ENCODE measurements at places on chromosomes 11 and 22.

DNA sequence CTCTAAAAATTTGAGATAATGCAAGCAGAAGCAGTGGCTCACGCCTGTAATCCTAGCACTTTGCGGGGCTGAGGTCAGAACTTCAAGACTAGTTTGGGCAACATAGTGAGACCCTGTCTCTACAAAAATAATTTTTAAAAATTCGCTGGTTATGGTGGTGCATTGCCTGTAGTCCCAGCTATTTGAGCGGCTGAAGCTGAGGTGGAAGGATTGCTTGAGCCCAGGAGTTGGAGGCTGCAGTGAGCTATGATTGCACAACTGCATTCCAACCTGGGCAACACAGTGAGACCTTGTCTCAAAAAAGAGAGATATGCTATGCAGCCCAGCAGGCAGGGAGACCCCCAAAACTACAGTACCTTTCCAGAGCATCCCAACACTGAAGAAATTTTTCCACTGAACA lies 2.3 kb downstream of the CTSC start:
- H3K36me3 ChIP-seq = peaks cover 54% of the 10 kb centered on the region
- H3K4me1 ChIP-seq = peaks cover 55% of the 10 kb centered on the region
- no peaks in the 10 kb centered on the region for H3K27me3 ChIP-seq
- H3K27ac ChIP-seq = peak overlapping the region; percentile 43
- DNase-seq = no peak

DNA sequence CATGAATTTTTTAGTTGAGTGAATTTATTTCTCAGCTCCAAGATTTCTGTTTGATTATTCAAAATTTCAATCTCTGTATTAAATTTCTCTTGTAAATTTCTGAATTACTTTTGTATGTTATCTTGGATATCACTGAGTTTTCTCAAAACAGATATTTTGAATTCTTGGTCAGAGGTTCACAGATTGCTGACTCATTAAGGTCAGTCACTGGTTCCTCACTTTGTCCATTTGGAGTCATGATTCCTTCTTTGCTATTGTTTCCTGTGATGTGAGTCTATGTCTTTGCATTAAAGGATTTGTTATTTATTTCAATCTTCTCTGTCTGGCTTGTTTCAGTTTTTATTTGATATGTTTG lies 10.2 kb upstream of the IL17RA start:
- no peak overlapping the region for H3K27ac ChIP-seq
- H3K4me1 ChIP-seq = peaks cover 23% of the 10 kb centered on the region
- DNase-seq = no peak
- no peak overlapping the region for H3K4me3 ChIP-seq

GRCh38 chr22:36343720-36344105 lies 44.1 kb downstream of the MYH9 start:
- no peak for DNase-seq
- H3K27me3 ChIP-seq = no peaks in the 10 kb centered on the region
- H3K36me3 ChIP-seq = peaks cover 79% of the 10 kb centered on the region
- H3K4me1 ChIP-seq = peaks cover 66% of the 10 kb centered on the region

DNA sequence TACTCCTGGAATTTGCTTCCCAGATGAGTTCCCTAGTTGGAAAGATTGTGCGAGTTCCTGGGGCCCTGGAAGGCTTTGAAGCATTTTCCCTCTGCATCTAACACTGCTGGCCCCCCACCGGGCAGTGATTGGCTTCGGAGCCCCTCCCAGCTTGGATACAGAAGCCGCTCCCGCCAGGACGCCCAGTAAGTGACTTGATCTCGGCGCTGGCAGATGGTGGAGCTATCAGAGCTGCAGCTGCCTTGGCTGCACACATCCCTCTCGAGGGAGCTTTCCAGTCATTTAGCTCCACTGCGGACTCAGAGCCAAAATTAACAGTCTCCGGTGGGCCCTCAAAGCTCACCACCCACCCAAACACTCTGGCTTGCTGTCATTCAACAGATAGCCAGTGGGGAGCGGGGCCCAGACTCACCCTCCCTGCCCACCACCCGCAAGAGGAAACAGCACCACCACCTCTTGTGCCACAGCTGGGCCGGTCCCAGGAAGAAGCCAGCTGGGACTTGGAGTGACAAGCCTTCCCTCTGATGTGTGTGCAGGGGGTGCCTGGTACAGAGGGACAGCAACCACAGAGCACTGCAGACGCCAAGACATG lies 162.3 kb downstream of the TRIM29 start:
- no peak overlapping the region for H3K27ac ChIP-seq
- H3K27me3 ChIP-seq = no peaks in the 10 kb centered on the region
- H3K4me3 ChIP-seq = no peak overlapping the region
- H3K36me3 ChIP-seq = no peaks in the 10 kb centered on the region

DNA sequence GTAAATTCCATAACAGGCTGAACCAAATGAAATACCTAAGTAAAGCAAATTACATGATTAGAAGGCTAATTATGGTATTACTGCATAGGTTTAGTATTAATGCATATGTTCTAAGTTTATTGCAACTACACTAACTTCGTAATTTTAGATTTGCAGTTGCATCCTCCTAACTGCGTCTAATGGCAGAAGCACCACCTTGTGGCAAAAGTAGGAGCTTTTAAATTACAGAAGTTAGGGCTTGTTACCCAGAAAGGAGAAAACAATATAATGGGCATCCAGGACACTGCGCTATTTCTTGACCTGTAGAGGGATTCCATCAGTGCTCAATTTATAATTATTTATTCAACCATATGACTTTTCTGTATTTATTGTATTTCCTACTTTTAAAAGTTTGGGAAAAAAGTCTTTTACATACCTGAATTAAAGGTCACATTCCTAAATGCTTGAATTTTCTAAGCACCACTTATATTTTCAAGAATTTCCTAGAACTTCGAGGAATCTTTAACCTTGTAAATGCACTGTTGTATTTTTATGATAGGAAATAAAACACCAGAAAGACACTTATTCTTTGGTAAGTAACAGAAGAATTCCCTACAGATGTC lies 16.3 kb upstream of the GPR83 start:
- H3K27me3 ChIP-seq = no peaks in the 10 kb centered on the region
- peaks cover 36% of the 10 kb centered on the region for H3K36me3 ChIP-seq
- no peak overlapping the region for H3K4me3 ChIP-seq

DNA sequence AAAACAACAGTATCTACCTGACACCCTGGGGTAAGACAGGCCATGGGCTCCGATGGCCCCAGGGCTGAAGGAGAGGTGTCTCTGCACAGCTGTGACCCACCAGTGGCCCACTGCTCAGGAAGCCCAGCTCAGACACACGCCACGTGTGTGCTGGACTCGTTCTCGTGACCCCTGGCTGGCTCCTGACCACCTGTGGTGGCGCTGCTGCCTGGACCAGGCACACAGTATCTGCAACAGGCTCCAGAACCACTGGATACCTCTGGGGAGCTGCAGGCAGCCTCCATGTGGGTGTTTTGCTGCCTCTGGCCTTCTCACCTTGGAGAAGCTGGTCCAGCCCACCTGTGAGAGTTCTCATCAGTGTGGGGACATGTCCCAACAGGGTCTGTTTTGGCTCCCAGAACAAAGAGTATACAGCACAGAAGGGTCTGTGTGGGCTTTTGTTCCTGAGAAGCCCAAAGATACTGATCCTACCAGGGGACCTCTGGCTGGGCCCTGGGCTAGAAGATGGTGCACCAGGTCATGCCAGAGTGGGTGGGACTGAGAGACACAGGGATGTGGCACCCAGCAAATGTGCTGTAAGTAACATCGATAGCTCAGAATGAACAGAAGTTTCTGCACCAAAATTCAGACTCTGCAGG lies 21.7 kb upstream of the SERPIND1 start:
- H3K27me3 ChIP-seq = no peaks in the 10 kb centered on the region

GRCh38 chr22:33337524-33337923 lies 279.3 kb upstream of the SYN3 start:
- H3K36me3 ChIP-seq = no peaks in the 10 kb centered on the region
- no peaks in the 10 kb centered on the region for H3K4me1 ChIP-seq
- no peak overlapping the region for H3K4me3 ChIP-seq
- H3K27ac ChIP-seq = no peak overlapping the region
- no peak for DNase-seq
- no peaks in the 10 kb centered on the region for H3K27me3 ChIP-seq

DNA sequence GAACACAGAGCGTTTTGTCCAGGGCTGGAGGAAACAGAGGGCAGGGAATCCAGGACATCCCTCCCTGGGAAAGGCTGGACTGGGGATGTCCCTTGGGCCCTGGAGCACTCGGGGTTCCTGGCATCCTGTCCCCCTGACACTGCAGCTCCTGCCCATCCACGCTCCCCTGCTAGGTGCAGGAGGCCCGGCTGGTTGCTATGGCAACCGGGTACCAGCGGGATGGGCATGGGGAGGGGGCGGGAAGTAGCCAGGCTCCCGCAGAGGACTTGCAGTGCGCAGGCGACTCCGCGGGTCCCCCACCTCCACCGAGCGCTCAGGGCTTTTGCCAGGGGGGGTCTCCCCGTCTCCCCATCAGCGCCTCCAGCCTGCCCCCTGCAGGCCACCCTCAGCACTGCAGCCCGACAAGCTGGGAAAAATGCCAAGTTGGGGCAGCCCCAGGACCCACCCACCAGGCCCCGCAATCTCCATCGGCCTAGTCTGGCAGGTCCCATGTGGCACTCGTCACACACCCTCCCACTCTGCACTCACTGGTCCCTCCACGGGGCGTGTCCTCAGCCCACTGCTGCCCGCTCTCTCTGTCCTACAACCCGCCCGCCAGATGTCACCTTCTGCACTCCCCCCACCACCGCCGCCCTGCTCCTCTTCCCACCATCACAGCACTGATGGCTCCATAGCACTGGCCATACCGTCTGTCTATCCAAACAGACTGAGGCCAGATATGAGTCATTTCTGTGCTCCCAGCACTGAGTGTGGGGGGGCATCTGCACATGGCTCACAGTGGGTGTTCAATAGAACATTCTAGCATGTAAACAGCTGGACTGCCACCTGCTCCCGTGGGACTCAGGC lies 31.5 kb downstream of the KIAA0930 start:
- H3K27ac ChIP-seq = no peak overlapping the region
- H3K27me3 ChIP-seq = no peaks in the 10 kb centered on the region
- no peaks in the 10 kb centered on the region for H3K4me1 ChIP-seq
- no peaks in the 10 kb centered on the region for H3K36me3 ChIP-seq

DNA sequence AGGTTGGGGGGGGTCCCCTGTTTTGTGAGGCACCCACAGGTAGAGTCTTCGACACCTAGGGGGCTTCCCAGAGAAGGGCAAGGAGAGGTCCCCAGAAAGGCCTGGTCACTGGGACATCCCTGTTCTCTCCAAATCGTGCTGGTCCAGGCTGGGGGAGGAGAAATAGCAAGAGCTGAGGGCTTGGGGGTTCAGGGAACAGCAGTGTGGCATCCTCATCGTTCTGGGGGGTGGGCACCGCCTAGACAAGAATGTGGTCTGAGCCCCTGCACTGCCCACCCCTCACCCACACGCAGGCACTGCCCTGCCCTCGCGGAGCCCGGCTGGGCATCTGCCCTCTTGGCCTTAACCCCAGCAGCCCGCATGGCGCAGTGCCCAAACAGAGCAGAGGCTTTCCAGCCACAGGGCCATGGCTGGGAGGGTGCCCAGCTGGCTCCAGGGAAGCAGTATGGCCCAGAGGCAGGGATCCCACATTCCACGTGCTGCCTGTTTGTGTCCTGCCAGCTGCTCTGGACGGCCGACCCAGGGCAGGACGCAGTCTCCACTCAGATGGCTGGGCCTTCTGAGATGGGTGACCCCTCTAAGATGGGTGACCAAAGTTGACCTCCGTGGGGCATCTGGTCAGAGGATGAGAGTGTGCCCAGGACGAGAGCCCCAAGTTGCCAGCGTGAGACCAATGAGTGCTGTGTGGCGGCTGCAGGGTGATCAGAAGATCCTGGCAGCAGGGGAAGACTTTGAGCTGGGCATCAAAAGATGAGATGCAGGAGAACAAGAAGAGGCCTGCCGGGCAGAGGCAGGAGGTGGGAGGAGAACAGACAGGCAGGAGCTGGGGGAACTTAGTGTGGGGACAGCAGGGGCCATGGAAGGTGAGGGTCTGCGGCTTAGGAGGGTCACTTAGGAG lies 14.4 kb downstream of the SCARF2 start:
- peaks cover 25% of the 10 kb centered on the region for H3K27me3 ChIP-seq
- no peak for DNase-seq
- peaks cover 5% of the 10 kb centered on the region for H3K36me3 ChIP-seq
- H3K4me1 ChIP-seq = peaks cover 2% of the 10 kb centered on the region
- no peak overlapping the region for H3K4me3 ChIP-seq

- no peaks in the 10 kb centered on the region for H3K27me3 ChIP-seq
- no peak for DNase-seq
- H3K4me3 ChIP-seq = no peak overlapping the region
- H3K36me3 ChIP-seq = no peaks in the 10 kb centered on the region
- peak overlapping the region; percentile 84 for H3K27ac ChIP-seq
- peaks cover 22% of the 10 kb centered on the region for H3K4me1 ChIP-seq
Observed at GRCh38 chr11:10899121-10899830, 41.4 kb upstream of the ZBED5 start.

DNA sequence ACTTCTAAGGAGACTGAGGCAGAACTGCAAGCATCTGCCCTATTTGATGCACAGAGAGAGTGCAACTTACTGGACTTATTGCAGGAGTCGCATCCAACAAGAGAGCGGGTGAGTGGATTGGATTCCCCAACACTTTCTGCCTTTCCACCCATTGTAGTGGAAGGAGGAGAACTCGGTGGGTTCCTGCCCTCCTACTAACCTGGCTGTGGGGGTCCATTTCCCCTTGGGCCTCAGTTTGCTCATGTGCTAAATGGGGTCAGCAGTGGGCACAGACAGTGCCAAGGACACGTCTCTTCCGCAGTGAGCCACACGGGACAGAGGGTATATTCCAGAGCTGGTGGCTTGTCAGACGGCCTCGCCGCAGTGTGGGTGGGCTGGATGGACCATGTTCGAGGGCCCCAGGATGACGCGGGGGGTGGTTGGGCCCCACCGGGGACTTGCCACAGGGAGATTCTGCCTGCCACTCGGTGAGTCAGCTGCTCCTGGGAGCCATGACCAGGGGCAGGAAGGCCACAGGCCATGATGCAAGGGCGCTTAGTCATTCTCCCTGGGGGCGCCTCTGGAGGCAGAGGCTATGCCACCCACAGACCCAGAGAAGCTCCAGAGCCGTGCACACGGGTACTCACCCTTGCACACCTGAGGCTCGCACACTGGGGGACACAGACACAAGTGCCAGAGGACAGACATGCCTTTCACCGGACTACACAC lies 8.2 kb downstream of the ALX4 start:
- H3K27me3 ChIP-seq = peaks cover 60% of the 10 kb centered on the region
- no peak overlapping the region for H3K27ac ChIP-seq
- no peaks in the 10 kb centered on the region for H3K36me3 ChIP-seq
- H3K4me1 ChIP-seq = peaks cover 21% of the 10 kb centered on the region
- DNase-seq = no peak

GRCh38 chr11:124762105-124762623 lies at the start of gene ESAM:
Gene ESAM (minus strand): TSS chr11:124762290. CDS start chr11:124762154, 136 bp downstream.
- peak; percentile 64 for DNase-seq

DNA sequence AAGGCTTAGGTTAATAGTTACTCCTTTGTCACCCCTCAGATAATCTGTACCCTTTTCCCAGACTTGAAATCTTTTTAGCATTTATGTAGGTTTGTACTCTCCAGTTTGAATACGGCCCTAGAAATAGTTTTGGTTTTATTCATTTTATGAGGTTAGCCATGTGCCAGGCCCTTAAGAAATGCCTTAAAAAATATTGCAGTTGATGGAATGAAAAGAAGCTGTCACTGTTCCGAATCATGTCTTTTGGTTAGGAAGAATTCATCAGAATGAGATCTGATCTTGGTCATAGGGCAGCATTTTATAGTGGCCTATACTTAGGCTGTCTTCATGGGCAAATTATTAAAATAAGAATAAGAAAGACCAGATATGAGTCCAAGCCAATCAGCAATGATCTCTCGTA lies 14.8 kb upstream of the PRSS23 start:
- H3K27me3 ChIP-seq = peaks cover 15% of the 10 kb centered on the region
- no peak for DNase-seq
- H3K4me3 ChIP-seq = no peak overlapping the region

- no peak overlapping the region for H3K27ac ChIP-seq
- H3K36me3 ChIP-seq = no peaks in the 10 kb centered on the region
- H3K27me3 ChIP-seq = peaks cover 44% of the 10 kb centered on the region
- DNase-seq = no peak
- no peak overlapping the region for H3K4me3 ChIP-seq
- peaks cover 14% of the 10 kb centered on the region for H3K4me1 ChIP-seq
Observed at GRCh38 chr22:45644714-45645113, 26.9 kb upstream of the ATXN10 start.

All from activated T-helper 2 cell treated with anti-CD3 and anti-CD28 coated beads, Interferon-gamma antibody, Interleukin-2, Interleukin-4, amounts not matched to agents 10 μg/mL and 5 μg/mL and 100 μg/mL, durations not matched to agents 14 hours and 24 hours and 36 hours (primary cell).